A549 treated with CORT108297 at 1 μM for 4 hours (cell line): ENCODE measurements at places on chromosomes 1 and 21. TPM values are rescaled to one million over a fixed set of nuclear protein-coding genes. Genes with fewer than 3 reads are reported as not detected.

Gene PPP2R5A
- 23.1 to 26.2 TPM (median 24.3 TPM) in 5 replicates for total RNA-seq

Gene NPHS2
- not detected in 5 replicates for total RNA-seq

Gene DISC1
- 0.12 to 0.35 TPM (median 0.18 TPM) in 5 replicates for total RNA-seq

Gene SF3B4
- 127 to 140 TPM (median 131 TPM) in 5 replicates for total RNA-seq

Gene CREG1
- 75.8 to 101 TPM (median 87.9 TPM) in 5 replicates for total RNA-seq

Gene UTS2
- total RNA-seq = not detected in 5 replicates

Gene TEX38
- total RNA-seq = 0.15 TPM in 1 of 5 replicates, not detected in the others

Gene CYP4Z1
- not detected in 5 replicates for total RNA-seq

Gene SUSD4
- total RNA-seq = 0.47 to 0.73 TPM (median 0.60 TPM) in 5 replicates

Gene OR2T29
- total RNA-seq = not detected in 5 replicates

Gene PHGDH
- total RNA-seq = 78.1 to 91.7 TPM (median 86.2 TPM) in 5 replicates

Gene LCE6A
- total RNA-seq = not detected in 5 replicates

Gene RIIAD1
- total RNA-seq = 0.27 TPM in 1 of 5 replicates, not detected in the others

Gene BEST4
- 0.20 to 0.62 TPM (median 0.33 TPM) in 5 replicates for total RNA-seq

Gene CA14
- total RNA-seq = not detected in 5 replicates

Gene TNFRSF1B
- total RNA-seq = 0.21 to 0.47 TPM (median 0.35 TPM) in 5 replicates

Gene GBP1
- 0.09 to 0.18 TPM (median 0.10 TPM) in 5 replicates for total RNA-seq

Gene VSIG8
- 0.05 TPM in 2 of 5 replicates, not detected in the others for total RNA-seq

Gene AGRN
- 79.5 to 139 TPM (median 135 TPM) in 5 replicates for total RNA-seq

Gene GJA4
- not detected in 5 replicates for total RNA-seq
